Neural progenitor cell (in vitro differentiated cells): ENCODE measurements at places on chromosomes 6 and 20.

GRCh38 chr6:147421903-147422302, 86.6 kb upstream of the SAMD5 start:
- H3K4me1 ChIP-seq = peaks cover 4% of the 10 kb centered on the region
- no peaks in the 10 kb centered on the region for H3K36me3 ChIP-seq
- H3K27me3 ChIP-seq = no peaks in the 10 kb centered on the region
- no peak overlapping the region for H3K27ac ChIP-seq
- peak; percentile 5 for DNase-seq

DNA sequence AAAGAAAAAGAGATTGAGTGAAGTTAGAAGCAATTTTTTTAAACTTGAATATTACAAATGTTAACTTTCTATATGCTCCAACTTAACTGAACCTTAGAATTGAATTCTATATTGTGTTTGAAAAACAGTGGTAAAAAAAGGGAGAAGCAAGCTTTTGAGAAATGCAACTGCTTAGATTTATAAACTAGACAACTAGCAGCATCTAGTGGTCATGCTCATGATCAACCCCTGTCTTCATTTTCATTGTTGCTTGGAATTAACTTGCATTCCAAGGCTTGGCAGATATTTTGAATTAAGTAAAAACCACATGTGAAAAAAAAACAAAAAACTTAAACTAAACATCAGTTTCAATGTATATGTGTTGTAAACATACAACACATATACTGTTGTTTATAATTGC, 113.1 kb downstream of the C6orf58 start:
- no peaks in the 10 kb centered on the region for H3K27me3 ChIP-seq
- no peak overlapping the region for H3K4me3 ChIP-seq
- no peaks in the 10 kb centered on the region for H3K36me3 ChIP-seq

- no peaks in the 10 kb centered on the region for H3K4me1 ChIP-seq
- H3K27me3 ChIP-seq = peaks cover 19% of the 10 kb centered on the region
- no peak overlapping the region for H3K27ac ChIP-seq
- H3K36me3 ChIP-seq = no peaks in the 10 kb centered on the region
- no peak overlapping the region for H3K4me3 ChIP-seq
- no peak for DNase-seq
These were observed 8.3 kb upstream of the PCMTD2 start for GRCh38 chr20:64247307-64247618.

- no peak for DNase-seq
- H3K4me1 ChIP-seq = no peaks in the 10 kb centered on the region
- H3K4me3 ChIP-seq = no peak overlapping the region
These were observed 212.4 kb downstream of the GMPR start for GRCh38 chr6:16450821-16451220.
